ENCODE measurements at places on chromosomes 11 and 22.

- no peak for DNase-seq
These were observed 122.5 kb downstream of the SERGEF start for GRCh38 chr11:17890325-17890724.

DNA sequence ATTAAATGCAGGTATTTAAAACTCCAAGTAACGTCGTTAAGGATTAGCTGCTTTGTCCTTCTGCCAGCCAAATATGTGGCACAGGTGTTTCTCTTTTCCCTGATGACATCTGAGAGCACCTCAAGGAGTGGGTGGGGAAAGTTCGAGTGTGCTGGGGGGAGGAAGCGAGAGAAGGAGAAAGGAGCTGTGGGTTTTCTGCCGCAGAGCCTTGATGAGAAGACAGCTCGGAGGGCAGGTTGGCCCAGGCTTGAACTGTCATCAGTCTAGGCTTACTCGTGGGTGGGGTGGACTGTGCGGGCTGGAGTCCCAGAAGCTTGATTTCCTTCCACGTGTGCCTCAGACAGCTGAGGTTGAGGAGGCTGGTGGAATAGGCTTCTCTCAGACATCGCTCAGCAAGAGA is 15.2 kb upstream of the SORL1-AS1 start:
- peak; percentile 10 for DNase-seq

DNA sequence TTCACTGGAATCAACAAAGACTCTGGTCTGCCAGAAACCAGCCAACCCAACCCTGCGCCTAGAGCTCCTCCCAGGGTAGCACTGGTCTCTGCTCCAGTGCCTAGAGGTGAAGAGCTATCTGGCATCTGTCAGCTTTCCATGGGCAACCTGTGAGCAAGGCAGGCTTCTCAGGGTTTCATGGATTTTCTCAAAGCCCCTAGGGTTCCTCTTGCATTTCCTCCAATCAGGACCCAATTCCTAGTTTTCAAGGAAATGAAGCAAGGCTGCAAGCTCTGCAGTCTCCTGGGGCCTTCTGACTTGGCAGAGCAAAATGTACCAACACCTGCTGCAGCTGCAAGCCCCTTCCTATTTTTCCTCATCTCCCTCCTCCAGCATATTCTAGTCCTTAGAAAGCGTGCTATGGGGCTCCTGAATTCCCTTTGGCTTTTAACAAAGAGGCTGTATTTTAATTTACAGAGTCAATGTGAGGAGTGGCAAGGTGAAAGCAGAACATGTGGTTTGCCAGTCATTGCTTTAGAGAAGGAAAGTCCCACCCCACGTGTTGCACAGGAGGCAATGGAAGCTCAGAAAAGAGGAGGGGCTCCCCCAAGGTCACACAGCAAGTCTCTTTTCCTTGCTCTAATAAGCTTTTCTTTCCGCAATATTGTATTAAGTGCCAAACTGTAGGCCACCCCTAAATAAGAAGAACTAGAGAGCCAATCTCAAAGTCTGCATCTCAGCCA is 33.0 kb upstream of the RIC3 start:
- DNase-seq, result no peak

DNA sequence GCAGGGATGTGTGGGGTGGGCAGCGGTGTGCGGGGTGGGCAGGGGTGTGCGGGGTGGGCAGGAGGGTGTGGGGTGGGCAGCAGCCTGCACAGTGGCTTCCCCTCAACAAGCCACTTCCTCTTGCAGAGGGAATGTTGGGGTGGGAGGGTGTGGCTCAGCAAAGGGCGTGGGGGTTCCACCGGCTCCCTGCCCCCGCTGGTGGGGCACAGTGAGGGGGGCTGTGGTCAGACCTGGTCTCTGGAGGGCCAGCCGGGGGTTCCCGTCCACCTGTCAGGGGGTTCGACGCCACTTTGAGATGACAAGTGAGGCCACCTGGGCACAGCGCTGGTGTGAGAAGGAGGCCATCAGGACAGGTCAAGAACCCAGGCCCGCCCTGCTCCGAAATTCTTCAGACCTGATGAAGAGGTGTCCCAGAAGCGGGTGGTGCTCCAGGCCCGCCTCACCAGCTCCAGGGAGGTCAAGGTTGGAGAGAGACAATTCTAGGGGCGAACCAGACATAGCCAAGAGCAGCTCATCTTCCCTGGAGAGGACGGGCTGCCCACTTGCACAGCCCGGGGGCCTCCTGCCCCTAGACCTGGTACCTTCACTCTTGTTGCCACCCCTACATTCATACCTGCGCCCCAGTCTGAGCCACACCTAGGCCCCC is 1.3 kb downstream of the C11orf21 start:
- DNase-seq, result no peak

DNA sequence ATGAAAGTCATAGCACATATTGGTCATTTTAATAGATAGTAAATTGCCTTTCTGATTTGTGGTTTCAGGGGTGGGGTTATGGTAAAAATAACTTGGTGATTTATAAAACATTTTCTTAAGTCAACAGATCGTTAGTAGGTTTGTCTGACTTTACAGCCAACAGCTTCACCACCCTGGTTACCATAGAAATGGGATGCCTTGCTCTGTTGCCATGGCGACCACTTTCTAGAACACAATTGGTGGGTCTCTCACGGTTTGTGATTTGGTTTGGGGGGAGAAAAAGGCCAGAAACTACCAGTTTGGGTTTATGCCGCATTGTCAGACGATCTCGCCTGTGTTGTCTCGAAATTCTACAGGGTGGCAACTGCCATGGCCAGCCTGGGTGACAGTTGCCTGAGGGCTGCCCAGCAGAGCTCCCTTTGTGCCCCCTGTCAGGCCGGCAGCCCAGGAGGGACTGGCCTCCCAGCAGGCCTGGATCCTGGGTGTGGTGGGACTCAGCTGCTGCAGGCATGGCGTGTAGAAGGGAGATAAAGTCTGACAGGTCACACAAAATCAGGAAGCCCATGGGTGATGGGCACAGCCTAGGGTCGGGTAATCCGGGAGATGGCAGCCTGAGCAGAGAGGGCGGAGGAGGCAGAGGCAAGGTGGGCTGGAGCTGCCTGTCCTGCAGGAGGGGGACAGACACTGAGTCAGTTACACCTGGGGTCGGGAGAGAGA is 30.9 kb downstream of the KCNC1 start:
- DNase-seq, result peak; percentile 31

DNA sequence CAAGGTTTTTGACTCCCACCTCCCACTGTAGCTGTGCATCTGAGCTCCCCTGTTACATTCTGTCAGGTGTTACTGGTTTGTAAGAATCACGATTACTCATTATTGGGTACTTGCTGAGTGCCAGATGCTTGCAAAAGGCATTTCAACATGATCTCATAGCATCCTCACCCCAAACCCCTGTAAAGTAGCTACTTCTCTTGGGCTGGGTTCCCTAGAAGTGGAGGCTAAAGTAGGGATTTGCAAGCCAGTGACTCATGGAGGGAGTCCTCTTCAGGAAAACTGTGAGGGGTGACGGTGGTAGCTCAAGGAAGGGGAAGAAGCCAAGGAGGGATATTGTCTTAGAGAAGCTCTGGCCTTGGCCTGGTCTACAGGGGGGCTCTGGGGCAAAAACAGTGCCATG is 78.6 kb downstream of the TIMP3 start:
- peak; percentile 68 for DNase-seq

- no peak for DNase-seq
These were observed 837.8 kb downstream of the TBC1D22A start for GRCh38 chr22:47600281-47600680.

GRCh38 chr11:129595038-129595962 is 219.7 kb downstream of the BARX2 start:
- DNase-seq, result no peak

DNA sequence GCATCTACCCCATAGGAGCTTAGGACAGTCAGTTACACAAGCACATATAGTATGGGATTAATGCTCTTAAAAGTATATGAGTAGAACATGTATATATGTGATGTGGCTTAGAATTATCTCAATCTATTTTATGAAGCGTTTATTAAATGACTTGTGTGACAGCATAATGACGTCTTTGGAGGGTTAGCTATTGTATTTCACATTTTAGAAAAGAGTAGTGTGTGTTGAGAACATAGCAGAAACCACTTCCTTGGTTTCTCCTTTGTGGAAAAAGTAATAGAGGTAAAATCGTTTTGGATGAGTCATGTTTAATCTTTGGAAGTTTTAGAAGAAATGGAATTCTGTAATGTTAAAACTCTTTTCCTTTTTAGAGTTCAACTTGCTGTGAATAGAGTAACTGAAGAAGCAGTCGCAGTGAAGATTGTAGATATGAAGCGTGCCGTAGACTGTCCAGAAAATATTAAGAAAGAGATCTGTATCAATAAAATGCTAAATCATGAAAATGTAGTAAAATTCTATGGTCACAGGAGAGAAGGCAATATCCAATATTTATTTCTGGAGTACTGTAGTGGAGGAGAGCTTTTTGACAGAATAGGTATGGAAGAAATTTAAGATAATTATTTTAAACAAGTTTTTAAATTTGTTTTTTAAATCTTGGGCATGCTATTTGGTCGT is 2.4 kb downstream of the CHEK1 start:
- peak; percentile 17 for DNase-seq

DNA sequence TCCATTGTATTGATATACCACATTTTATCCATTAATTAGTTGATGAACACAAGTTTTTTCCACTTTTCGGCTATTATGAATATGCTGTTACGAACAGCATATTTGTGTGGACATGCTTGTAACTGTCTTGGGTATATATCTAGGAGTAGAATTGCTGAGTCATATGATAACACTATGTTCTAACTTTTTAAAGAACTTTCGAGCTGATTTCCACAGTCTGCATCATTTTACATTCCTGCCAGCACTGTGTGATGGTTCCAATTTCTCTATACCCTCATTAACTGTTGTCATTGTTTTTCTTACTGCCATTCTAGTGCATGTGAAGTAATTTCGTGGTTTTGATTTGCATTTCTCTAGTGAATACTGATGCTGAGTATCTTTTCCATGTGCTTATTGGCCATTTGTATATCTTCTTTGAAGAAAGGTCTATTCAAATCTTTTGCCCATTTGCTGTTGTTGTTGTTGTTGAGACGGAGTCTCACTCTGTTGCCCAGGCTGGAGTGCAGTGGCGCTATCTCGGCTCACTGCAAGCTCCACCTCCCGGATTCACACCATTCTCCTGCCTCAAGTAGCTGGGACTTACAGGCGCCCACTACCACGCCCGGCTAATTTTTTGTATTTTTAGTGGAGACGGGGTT is 7.4 kb upstream of the RCE1 start:
- peak; percentile 54 for DNase-seq

DNA sequence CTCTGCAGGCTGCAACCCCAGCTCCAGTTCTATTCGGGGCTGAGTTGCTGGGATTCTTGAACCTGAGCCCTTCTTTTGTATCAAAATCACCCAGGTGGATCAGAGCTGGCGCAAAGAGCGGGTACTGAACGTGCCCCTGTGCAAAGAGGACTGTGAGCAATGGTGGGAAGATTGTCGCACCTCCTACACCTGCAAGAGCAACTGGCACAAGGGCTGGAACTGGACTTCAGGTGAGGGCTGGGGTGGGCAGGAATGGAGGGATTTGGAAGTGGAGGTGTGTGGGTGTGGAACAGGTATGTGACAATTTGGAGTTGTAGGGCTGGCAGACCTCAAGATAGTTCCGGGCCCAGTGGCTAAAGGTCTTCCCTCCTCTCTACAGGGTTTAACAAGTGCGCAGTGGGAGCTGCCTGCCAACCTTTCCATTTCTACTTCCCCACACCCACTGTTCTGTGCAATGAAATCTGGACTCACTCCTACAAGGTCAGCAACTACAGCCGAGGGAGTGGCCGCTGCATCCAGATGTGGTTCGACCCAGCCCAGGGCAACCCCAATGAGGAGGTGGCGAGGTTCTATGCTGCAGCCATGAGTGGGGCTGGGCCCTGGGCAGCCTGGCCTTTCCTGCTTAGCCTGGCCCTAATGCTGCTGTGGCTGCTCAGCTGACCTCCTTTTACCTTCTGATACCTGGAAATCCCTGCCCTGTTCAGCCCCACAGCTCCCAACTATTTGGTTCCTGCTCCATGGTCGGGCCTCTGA is 3.8 kb downstream of the FOLR1 start:
- DNase-seq, result no peak

- DNase-seq, result no peak
These were observed 58.9 kb upstream of the BARX2 start for GRCh38 chr11:129316781-129317180.

DNA sequence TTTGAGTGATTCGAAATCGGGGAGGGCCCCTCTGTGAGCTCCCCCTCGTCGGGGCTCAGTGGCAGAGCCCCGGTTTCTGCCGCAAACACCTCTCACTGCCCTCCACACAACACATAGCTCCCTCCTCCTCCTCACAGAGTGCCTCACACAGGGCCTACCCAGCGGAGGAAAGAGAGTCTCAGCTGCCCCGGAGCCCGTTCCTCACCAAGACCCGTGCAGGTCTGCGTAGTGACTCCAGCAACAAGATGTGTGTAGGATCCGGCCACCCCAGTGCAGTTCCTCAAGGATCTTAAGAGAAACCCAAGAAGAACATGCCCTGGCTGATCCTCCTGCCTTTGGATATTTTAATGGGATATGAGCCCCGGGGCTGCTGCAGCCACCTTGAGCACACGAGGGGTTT is 238.4 kb downstream of the BRD1 start:
- no peak for DNase-seq

- DNase-seq, result peak; percentile 99
These were observed 348.0 kb downstream of the TENM4 start for GRCh38 chr11:79092791-79093353.

GRCh38 chr11:128490092-128490491 is 97.3 kb downstream of the ETS1 start:
- no peak for DNase-seq

DNA sequence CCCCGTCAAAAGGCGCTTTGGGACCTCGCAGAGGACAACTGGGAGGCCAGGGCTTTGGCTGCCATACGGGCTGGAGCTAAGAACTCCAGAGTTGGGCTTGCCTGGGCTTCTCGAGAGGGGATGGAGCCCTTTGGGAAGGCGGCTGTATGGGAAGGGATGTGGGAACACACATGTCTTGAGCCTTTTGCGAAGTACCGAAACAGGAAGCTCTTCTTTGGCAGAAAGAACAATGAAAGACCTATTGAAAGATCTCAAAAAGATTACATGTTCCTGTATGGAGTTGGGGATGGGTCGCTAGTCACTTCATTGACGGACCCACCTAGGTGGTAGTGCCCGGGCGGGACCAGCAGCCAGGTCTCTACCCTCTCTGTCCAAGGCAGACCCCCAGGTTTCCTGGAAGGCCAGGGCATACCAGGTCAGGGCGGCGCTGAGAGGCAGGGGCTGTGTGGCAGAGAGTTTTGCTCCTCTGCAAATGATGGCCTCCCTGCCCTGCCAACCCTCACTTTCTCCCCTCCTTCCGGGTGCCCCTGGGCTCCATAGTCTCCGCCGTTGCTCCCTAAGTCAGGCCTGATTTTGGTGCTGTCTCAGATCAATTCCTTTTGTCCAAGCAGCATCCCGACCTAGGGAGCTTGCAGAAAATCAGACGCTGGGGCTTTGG is 1.0 kb downstream of the ST14 start:
- DNase-seq, result no peak

DNA sequence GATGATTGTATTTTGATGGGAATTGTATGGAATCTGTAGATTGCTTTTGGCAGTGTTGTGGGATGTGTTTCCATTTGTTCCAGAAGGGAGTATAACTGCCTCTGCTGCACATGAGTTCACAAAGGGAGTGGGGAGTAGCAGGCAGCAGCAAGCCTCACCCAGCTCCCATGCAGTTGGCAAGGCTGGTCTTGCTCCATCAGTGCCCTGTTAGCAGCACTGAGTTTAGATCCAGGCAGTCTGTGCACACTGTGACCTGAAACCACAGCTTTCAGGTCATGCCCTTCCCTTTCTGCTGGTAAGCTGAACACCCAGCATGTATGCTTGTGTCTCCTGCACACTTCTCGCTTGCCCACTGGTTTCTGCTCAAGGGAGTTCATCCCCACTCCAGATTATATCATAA is 3.7 kb upstream of the NUCB2 start:
- no peak for DNase-seq

GRCh38 chr22:28297504-28297903 is 378.4 kb upstream of the PITPNB start:
- DNase-seq, result no peak

- no peak for DNase-seq
These were observed 174.6 kb upstream of the TENM4 start for GRCh38 chr11:79615425-79615824.
